ENCODE measurements at places on chromosomes 1 and 21.

DNA sequence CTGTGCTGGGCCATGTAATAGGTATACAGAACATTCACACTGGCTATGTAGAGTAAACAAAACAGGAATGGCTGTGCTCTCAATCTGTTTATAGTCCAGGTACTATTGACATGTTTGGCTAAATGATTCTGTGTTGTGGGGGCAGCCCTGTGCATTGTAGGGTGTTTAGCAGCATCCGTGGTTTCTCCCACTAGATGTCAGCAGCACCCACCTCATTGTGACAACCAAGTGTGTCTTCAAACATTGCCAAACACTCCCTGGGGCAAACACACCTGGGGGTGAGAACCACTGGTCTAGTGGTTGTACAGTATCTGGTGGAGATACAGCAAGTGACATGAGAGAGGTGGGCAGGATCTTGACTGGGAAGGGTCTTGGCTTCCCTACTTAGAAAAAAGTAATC, 80.4 kb upstream of the SPATA6 start:
- no peak for DNase-seq

DNA sequence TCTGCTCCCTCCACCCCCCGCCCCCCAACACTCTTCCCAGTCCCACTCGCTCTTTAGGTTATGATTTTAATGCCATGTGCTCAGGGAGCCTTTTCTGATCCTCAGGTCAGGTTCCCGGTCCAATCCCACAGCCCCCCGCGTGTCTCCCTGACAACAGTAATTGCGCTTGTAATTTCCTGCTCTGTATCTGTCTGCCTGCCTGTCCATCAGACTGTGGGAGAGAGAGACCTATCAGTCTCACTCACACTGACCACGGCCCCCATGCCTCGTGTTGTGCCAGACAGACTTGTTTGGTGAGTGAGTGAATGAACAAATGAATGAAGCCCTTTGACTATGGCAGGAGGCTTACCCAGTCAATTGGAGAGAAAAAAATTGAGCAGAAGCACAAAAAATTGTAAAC, 50.8 kb upstream of the ECE1 start:
- no peak for DNase-seq

DNA sequence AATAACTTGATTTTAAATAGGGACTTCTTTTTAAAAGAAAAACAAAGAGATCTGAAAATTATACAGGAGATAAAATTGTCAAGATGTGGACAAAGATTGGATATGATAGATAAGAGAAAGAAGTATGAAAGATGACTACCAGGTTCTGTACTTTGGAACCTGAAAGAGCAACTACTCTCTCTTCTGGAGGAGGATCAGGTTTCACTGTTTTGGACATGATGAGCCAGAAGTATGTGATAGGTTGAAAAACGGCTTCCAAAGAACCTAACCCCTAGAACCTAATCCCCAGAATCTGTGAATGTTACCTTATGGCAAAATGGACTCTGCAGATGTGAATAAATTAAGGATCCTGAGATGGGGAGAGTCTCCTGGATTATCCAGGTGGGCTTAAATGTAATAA, 26.2 kb downstream of the RSBN1 start:
- DNase-seq, result no peak

DNA sequence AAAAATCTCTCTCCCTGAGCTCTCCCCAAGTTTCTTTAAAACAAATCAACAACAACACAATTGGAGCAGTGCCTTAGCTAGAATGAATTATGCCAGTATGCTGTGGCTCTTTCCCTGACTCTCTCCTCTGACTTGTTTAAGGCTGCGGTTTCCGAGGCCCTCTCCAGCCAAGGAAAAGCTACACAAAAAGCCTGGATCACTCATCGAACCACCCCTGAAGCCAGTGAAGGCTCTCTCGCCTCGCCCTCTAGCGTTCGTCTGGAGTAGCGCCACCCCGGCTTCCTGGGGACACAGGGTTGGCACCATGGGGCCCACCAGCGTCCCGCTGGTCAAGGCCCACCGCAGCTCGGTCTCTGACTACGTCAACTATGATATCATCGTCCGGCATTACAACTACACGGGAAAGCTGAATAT, 1.9 kb downstream of the S1PR1 start:
- peak; percentile 86 for DNase-seq

GRCh38 chr21:16492356-16492755, 762.6 kb downstream of the USP25 start:
- DNase-seq, result no peak

- no peak for DNase-seq
Measured at GRCh38 chr1:234977875-234978396, 150.7 kb downstream of the TOMM20 start.

- DNase-seq, result no peak
Measured at GRCh38 chr21:45595574-45596295, 47.8 kb upstream of the PCBP3 start.

DNA sequence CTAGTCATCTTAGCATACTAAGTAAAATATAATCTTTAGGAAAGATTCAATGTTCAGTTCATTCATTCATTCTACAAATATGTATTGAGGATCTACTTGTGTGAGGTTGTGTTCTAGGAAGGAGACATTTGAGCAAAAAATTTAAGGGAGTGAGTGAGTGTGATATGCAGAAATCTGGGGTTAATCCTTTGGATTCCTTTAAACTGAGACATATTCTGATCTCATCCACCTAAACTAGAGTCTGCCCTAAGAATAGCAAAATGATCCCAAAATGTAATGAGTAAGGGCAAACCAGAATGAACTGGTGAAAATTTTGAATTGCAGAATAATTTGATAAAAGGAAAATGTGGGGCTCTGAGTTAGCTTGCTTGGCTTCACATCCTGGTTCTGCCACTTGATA, 8.6 kb downstream of the UBE2U start:
- DNase-seq, result no peak

DNA sequence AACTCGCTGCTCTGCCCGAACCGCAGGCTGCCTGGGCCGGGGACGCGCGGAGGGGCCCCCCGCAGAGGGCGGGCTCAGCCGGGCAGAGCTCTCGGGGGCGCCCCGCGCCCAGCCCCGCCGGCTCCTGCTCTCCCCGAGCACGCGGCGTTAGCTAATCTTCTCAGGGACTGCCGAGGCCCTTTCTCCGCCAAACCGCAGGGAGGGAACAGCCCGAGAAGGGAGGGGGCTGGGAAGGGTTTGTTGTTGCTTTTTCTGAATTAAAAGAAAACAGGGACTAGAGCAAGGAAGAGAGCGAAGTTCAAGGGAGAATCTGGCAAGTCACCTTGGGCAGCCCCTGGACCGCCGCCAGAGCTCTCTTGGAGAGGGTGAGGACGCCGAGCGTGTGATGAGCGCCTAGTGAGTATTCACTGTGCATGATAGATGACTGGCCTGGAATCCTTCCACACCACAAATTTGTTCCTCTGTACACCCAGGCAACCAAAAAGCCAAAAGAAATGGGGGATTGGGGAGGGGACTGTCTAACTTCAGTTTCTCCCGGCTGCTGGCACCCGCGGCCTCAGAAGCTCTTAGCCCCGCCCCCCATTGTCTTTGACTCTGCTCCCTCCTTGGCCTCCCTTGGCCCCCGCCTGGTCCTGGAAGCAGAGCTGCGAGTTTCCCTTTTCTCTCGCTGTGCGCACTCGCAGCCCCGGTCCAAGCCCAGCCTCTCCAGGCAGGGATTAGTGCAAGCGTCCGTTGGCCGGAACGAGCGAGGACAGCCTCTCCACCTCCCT, 19.7 kb upstream of the LMX1A start:
- peak; percentile 19 for DNase-seq

GRCh38 chr1:1232796-1233566, 944 bp downstream of the B3GALT6 start:
- no peak for DNase-seq

DNA sequence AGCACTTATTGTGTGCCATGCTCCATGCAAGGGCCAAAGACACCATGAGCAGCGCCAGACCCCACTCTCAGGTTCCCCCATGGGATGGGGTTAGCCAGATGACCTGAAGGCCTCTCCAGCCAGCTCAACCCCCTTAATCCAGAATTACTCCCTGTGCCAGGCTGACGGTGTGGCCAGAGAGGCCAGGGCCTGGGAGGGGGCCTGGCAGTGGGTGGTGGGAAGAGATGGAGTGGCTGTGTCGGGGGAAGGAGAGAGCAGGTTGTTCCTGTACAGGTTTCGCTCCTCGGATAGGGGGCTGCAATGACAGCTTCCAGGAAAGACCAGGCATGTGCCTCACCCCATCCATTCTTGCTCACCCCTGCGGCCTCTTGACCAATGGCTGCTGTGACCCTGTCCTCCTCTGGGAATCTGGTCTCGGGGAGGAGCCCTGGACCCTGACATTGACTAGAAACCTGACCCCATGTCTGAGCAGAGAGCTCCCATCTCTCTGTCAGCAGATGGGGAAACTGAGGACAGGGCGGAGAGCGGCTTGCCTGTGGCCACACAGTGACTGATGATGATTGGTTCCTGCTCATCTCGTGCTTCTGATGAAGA, 345.3 kb downstream of the MATN1 start:
- no peak for DNase-seq

DNA sequence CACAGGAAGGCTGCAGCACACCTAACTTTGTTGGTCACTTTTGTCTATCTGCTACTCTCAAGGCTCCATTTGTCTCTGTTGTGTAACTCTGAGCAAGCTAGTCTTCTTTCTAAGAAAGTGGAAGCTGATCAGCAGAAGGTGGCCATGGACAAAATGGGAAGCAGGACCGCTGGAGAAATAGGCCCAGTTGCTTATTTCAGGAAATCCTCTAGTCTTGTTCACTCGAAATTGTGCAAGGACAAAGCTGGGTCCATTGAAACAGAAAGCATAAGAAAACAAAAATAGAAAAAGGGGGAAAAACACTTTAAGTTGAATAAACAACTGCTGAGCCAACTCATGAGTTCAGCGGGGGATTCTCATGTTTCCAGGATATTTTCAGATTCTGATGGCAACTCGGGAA, 150.1 kb downstream of the PBX1 start:
- no peak for DNase-seq

- DNase-seq, result no peak
Measured at GRCh38 chr21:34335316-34335715, 28.5 kb upstream of the KCNE2 start.

DNA sequence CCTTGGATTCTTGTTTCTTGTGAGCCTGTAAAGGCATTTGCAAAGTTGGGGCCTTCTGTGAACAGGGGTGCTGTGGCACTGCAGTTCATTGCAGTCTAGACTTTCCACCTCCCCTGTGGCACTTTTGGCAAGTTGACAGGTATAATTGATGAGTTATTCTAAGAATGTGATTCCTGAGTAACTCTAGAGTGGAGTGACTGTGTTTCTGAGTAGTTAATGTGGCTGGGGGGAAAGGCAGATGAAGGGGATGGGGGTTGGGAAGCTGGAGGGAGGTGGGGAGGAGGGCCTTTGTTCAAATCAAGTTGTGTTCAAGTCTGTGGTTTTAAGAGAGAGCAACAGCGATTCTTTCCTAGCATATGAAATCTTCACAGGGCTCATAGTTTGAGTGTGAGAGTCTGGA, 32.9 kb downstream of the PBX1 start:
- DNase-seq, result no peak
